CD4-positive, CD25-positive, alpha-beta regulatory T cell (primary cell): ENCODE measurements at places on chromosomes 1 and 21. TPM values are rescaled to one million over a fixed set of nuclear protein-coding genes. Genes with fewer than 3 reads are reported as not detected.

The HJV gene
- not detected for total RNA-seq

The MMEL1 gene
- total RNA-seq = 0.79 TPM

The S100A7 gene
- not detected for total RNA-seq

The TFB2M gene
- 15.2 TPM for total RNA-seq

The PLA2G2F gene
- total RNA-seq = not detected

The ASTN1 gene
- not detected for total RNA-seq

The OR14K1 gene
- total RNA-seq = not detected

The ETV3L gene
- total RNA-seq = not detected

The RPRD2 gene
- total RNA-seq = 51.3 TPM

The RGS16 gene
- 16.6 TPM for total RNA-seq

The FCAMR gene
- not detected for total RNA-seq

The AMIGO1 gene
- 6.6 TPM for total RNA-seq

The KIF2C gene
- total RNA-seq = 1.5 TPM

The DMBX1 gene
- not detected for total RNA-seq

The RNU5D-1 gene
- not detected for total RNA-seq

The SPAG17 gene
- not detected for total RNA-seq

The TNFRSF25 gene
- 258 TPM for total RNA-seq

The ZNF683 gene
- not detected for total RNA-seq

The CERS2 gene
- total RNA-seq = 99.1 TPM

The VTCN1 gene
- total RNA-seq = not detected

The SAMSN1 gene
- 112 TPM for total RNA-seq

The UBE2Q1 gene
- 91.7 TPM for total RNA-seq

The CAMK2N1 gene
- total RNA-seq = 1.7 TPM

The KLF17 gene
- total RNA-seq = not detected

The OPRD1 gene
- not detected for total RNA-seq

The VAV3 gene
- 21.5 TPM for total RNA-seq

The ZNF695 gene
- not detected for total RNA-seq

The KCNN3 gene
- 0.30 TPM for total RNA-seq

The OR10Z1 gene
- total RNA-seq = not detected

The LYPD8 gene
- total RNA-seq = not detected

The RNF186 gene
- total RNA-seq = not detected

The ZNF648 gene
- total RNA-seq = not detected

The CFHR1 gene
- not detected for total RNA-seq

The HRNR gene
- not detected for total RNA-seq

The SLC9C2 gene
- not detected for total RNA-seq

The C21orf58 gene
- 5.2 TPM for total RNA-seq

The TRNP1 gene
- total RNA-seq = not detected

The RHBDL2 gene
- total RNA-seq = not detected

The TARBP1 gene
- 30.0 TPM for total RNA-seq

The ESPN gene
- 3.7 TPM for total RNA-seq

The ISG20L2 gene
- total RNA-seq = 76.7 TPM

The CYP4A11 gene
- total RNA-seq = not detected

The TRIM46 gene
- total RNA-seq = 6.1 TPM

The C1QB gene
- not detected for total RNA-seq

The HES5 gene
- not detected for total RNA-seq
